ENCODE measurements at places on chromosomes 12 and 14.

- DNase-seq = no peak
These were observed 156.0 kb downstream of the ADCK1 start for GRCh38 chr14:77955816-77956484.

DNA sequence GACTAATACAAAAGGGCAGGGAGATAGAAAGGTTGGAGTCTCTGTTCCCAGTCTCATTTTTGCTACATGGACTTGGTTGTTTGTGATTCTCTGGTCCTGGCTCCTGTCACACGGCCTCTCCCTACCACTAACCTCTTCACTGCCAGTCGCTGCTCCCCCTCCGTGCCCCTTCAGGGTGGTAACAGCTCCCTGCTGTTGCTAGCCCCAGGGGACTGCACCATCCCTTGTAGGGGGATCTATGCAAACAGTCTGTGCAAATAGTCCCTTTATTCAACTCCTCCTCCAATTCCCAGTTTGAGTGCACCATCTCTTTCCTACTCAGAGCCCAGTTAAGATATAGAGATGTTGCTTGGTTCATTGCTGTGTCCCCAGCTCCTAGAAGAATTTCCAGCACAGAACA lies 51.1 kb downstream of the CCDC60 start:
- DNase-seq = no peak

DNA sequence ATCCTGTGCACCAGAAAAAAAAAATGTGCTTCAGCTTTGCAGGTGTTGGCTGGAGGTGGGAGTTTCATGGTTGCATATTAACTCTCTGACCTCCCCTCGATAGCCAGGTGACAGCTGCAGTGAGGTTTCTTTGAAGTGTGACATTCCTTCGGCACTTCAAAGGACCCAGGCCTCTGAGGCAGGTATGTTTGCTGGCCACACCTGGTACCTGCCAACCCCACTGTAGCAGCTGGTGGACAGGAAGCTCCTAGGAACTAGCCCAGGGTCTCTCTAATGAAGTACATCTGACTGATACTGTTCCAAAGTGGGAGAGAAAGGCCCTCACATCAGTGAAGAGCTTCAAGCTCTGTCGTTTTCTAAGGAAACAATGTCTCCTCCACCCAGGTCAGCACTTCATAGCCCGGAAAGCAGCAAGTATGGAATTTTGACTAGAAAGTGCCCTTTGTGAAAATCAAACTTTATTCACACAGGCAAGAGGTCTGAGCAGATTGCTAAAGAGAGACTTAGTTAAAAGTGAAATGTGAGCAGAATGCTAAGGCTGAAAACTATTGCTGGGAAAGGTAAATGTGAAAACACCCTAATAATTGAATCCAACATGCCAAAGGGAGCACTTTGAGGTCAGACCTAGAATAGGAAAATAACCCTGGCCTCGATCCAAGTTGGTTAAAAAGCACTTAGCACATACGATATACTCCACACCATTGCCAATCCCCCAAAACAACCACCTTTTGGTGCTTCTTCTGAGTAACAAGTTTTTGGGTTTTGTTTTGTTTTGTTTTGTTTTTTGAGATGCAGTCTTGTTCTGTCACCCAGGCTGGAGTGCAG lies 71.3 kb downstream of the PHLDA1 start:
- no peak for DNase-seq

DNA sequence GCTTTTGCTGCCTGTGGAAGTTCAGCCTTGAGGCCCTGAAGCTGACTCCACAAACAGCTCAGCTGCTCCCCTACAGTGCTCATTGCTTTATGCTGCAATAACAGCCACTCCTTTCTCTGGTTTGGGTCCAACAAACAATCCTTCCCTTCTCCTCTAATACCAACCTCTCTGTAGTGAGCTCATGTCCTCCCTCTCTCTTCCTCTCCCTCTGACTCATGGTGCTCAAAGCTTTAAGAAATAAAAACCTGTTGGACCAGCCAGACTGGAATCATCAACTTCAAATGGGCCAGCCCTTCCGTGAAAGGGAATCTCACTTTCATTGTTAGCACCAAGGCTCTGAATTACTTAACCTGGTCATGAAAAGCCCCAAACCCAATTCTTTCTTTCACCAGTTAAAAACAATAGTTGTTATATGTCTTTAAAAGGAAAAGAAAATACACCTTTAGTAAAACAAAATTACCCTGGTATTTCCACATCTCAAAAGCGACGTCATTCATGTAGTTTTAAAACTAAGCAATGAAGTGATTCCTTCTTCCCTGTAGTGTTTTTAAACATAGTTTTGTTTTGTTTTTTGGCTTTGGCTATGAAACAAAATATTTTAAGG lies 126.4 kb downstream of the DUSP6 start:
- no peak for DNase-seq

- no peak for DNase-seq
These were observed 384.5 kb upstream of the DDHD1 start for GRCh38 chr14:53537422-53538315.

GRCh38 chr12:106759526-106760183 lies 14.8 kb upstream of the RIC8B start:
- DNase-seq = no peak

- no peak for DNase-seq
These were observed 412.3 kb downstream of the RAD51B start for GRCh38 chr14:68231898-68232297.

GRCh38 chr12:92336641-92337040 lies 191.0 kb upstream of the BTG1 start:
- no peak for DNase-seq

- no peak for DNase-seq
These were observed 9.5 kb downstream of the PHETA1 start for GRCh38 chr12:111359231-111359913.

DNA sequence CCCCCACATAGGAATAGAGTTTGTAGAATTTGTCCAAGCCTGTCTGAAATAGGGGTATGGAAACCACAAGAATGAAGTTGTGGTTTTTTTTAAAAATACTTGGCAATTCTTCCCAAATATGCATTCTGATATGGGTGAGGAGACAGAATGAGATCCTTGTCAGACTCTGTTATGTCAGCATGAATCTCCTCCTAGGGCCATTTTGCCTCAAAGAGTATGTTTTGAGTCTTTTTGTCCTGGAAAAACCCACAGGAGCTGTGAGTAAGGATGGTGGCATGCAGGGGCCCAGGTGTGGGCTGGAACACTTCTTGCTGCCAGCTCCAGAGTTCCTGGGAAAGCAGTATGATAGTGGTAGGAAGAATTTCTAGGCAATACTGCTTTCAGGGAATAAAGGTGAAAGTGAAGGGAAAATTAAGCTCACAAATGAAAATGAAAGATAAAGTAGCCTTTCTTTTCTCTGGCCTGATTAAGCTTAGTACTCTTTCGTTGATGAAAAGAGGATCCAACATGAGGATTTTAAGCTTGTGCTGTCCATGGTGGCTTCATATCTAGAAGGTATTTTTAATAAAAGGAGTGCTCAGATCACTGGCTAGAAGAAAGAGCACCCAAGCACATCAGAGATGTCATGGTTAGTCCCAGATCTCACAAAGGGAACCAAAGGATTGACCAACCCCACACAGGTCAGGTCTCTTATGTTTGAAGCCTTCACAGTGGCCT lies 130.8 kb downstream of the LLPH start:
- DNase-seq = no peak

DNA sequence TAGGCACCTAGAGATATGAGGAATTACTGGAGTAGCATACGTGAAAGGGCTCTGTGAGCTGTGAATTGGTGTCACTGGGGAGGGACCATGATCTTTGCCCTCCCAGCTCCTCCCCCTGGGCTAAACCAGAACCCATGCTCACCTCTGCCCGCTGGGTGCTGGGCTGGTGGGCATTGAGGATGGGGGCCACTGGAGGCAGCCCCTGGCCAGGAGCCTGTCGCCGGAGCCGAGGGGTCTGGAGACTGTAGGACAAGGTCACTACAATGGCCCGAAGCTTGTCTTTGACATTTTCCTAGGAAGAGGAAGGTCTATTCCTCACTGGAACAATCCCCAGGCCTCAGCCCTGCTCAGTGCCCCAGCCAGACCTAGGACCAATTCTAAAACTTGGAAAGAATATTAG lies 11.6 kb downstream of the ITGA7 start:
- DNase-seq = no peak

- DNase-seq = no peak
These were observed 139.5 kb downstream of the TMEM121 start for GRCh38 chr14:105665951-105666277.
